ENCODE measurements at places on chromosomes 2 and 18.

GRCh38 chr2:197946562-197946961 is 142.2 kb downstream of the PLCL1 start:
- no peak for DNase-seq

DNA sequence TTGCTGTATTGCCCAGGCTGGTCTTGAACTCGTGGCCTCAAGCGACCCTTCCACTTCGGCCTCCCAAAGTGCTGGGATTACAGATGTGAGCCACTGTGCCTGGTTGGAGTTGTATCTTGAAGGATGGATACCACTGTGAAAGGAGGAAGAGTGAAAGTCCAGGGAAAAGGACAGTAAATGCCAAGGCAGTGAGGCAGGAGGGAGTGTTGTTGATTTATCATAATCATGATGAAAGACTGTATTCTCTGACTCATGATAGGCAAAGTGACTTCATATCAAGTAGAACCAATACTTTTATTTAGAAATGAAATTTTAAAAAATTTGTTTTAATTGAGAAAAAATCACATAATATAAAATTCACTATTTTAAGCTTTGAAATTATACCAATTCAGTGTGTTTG is 162.3 kb downstream of the ARHGAP28 start:
- no peak for DNase-seq

- no peak for DNase-seq
Observed at GRCh38 chr2:69946351-69947324, 14.8 kb downstream of the ASPRV1 start.

DNA sequence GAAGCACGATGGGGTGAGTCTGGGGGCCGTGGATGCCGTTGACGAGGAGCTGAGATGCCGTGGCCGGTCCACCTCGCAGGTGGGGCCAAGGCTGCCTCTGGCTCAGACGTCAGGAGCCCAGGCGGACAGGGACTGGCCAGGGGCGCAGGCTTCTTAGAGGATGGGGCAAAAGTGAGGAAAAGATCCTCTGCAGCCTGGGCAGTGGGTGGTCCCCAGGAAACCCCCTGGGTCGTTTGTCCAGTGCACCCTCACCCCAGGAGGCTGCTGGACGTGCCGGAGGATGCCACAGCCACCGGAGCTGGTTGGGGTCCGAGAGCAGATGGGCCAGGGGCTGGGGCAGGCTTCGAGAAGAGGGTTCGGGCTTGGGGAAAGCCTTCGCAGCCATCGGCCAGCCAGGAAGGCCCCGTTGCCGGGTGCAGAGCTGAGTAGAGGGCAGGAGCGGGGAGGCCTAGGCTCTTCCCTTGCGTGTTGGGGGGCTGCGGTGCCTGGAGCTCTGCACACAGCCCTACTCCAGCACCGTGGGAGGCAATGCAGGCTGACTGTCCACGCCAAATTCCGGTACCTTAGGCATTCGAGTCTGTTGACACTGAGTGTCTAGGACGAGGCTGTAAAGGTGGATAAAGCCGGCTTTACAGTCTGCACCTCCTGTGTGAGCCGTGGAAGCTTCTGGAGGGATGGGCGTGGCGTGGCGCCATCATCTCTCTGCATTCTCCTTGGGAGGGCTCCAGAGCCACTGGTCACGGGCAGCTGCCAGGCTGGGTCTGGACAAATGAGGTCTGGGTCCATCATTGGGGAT is 18.8 kb downstream of the GPC1 start:
- no peak for DNase-seq

- no peak for DNase-seq
Observed at GRCh38 chr2:58701688-58702301, 460.7 kb upstream of the FANCL start.

- DNase-seq: peak; percentile 26
Observed at GRCh38 chr2:63755965-63756364, 85.7 kb upstream of the UGP2 start.

- no peak for DNase-seq
Observed at GRCh38 chr18:48889981-48890762, 60.6 kb downstream of the SMAD7 start.

DNA sequence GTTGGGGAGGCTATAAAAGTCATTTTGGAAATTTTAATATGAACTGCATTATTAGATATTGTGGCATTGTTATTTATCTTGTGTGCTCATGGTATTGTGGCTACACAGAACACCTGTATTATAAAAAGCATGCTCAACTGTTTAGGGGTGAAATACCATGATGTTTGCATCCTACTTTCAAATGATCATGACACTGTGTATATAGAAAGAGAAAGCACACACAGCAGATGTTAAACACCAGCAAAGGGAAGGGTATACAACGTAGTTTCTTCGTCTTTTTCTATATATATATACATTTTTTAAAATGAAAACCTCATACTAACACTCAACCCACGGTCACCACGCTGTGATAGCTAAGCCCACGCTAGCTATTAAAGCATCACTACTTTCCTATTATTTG is 27.1 kb downstream of the STARD7 start:
- DNase-seq: no peak

GRCh38 chr2:226829721-226830631 is 5.9 kb upstream of the RHBDD1 start:
- no peak for DNase-seq

DNA sequence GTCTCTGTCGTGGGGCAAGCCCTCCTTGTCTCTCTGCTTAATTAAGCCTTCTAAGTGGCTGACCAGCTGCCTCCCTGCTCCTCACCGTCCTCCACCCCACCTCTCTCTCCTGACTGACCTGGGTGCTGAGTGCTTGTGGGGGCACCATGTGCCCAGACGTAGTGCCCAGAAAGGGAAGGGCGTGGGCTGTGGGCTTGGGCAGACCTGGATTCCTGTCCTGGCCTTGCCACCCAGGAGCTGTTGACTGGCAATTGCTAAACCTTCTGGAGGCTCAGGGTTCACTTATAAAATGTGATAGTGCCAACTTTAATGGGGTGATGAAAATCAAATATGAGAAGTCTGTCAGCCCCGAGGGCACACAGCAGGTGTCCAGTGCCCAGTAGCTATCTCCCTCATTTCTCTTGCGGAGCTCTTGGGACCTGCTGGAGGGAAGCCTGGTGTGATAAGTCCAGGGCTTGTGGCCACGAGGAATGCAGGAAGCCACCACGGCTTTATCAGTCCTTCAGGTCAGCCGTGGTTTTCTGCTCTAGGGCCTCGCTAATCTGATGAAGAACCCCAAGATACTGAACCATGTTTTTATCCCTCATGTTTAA is 22.0 kb upstream of the INHBB start:
- DNase-seq: no peak

- no peak for DNase-seq
Observed at GRCh38 chr2:7736646-7737305, 819.6 kb downstream of the RNF144A start.

GRCh38 chr2:204135752-204136151 is 199.2 kb downstream of the ICOS start:
- no peak for DNase-seq

DNA sequence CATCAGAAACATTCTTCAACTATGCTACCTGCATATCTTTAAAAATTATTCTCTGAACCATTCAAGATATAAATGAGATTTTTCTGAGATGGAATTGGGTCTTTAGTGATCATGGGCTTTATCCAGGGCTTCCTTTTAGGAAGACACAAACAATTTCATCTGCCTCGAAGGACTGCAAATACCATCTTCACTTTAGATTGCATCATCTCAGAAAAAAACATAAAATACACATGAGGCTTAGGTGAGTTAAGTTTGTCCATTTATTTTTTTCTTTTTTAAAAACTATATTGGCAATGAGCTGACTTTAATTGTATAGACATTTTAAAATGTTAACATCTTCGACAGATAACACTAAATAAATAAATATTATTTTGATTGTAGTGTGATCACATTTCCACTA is 20.1 kb downstream of the TTN start:
- no peak for DNase-seq

DNA sequence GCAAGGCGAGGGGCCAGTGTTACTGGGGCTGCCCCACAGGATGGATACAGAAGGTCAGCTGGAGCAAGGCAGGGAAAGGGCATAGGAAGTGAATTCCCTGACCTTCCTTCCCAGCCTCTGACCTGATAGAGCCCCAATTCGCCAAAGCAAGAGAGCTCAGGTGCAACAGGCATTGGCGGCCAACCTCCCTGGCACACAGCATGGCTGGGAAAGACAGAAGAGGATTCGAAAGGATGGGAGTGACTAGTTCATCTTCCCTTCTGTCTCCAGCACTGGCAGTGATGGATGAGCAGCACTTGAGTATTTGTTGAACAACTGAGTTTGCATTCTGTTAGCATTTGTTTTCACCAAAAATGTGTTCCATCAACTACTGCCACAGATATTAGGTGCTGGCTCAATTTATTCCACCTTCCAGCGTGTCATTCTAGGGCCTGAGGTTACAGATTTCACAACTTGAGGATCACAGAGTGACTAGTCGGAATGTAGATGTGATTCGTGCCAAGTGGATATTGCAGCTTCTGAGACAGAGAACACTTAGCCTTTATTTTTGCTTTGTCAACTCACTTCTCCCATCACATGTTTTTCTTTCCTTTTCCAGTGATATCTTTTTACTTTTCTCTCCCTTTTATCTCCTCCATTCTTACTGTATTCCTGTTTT is 6.2 kb downstream of the COPS8 start:
- no peak for DNase-seq

GRCh38 chr2:152155209-152155608 is 20.4 kb downstream of the STAM2 start:
- DNase-seq: no peak

GRCh38 chr2:85355073-85355410 is 473 bp downstream of the ELMOD3 start:
- no peak for DNase-seq

GRCh38 chr2:2466534-2466933 is 135.5 kb upstream of the MYT1L start:
- no peak for DNase-seq

- DNase-seq: no peak
Observed at GRCh38 chr2:143321994-143322393, 192.8 kb downstream of the ARHGAP15 start.

DNA sequence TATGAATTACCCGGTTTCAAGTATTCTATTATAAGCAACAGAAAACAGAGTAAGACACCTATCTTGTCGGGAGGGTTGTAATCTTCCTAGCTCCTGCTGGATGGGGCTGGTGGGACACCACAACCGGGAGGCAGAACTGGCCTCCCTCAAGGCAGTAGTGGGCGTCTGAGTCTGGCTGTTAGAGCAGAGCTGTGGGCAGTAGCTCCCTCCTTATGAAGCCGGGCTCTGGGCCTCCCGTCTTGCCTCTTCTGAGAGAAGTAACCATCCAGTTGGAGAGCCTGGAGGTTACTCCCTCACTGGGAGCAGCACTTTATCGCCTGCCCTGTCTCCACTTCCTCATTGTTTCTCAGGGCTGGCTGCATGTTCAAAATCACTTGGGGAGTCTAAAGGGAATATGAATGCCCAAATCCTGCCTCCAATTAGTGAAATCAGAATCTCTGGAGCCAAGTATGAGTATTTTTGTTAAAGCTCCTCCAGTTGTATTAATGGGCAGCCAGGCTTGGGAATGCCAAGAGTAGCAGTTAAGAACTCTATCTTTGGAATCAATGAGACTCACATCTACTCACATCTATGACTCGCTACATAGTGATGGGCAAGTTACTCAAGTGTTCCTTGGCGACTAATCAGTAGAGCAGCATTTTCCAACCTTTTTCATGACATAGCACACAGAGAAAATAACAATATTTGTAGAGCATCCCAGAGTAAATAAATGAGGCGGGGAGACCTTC is 27.3 kb upstream of the NRP2 start:
- no peak for DNase-seq

GRCh38 chr2:142892715-142893114 is 15.3 kb downstream of the KYNU start:
- DNase-seq: no peak

- DNase-seq: peak; percentile 4
Observed at GRCh38 chr2:176652300-176653182, 383.3 kb downstream of the MTX2 start.

GRCh38 chr2:139031722-139032121 is 251.5 kb upstream of the NXPH2 start:
- no peak for DNase-seq

GRCh38 chr2:9030841-9031240 is 27.4 kb upstream of the MBOAT2 start:
- DNase-seq: no peak

DNA sequence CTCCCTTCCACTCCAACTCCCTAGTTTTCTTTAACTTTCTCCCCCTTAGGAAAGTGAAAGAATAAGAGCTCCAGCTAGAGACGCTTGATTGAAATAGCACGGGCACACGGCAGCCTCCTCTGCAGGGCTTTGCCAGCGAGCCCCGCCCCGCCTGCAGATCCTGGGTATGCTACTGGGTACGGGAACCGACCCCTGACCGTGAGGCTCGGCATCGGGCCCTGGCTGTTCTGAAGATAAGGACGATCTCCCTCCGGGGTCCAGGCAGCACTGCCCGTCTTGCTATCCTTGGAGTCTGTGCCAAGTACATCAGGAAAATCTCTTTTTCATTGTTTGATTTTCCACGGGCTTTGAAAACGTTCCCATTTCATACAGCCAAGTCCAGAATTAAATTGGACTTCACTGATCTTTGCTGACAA is 284.5 kb downstream of the MTX2 start:
- no peak for DNase-seq

GRCh38 chr2:160156100-160156499 is 44.0 kb downstream of the ITGB6 start:
- DNase-seq: no peak

- no peak for DNase-seq
Observed at GRCh38 chr18:51724790-51725721, 527.6 kb upstream of the MEX3C start.

DNA sequence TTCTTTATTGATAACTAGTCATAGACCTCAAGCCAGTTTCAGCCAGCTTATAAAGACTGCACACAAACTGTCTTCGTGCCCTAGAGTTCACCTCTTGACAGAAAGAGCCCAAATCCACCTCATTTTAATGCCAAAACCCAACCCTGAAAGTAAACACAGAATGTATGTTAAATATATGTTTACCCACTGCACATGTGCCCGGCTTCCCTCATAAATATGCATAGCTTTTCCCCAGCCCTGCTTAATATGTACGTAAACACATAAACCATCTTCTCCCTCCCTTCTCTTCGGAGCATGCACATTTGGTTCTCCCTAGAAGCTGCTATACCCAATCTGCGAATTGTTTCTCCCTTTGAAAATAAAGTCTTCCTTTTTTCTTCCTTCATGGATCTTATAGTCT is 73.9 kb upstream of the XIRP2 start:
- no peak for DNase-seq

- peak; percentile 48 for DNase-seq
Observed at GRCh38 chr18:63553081-63553480, 10.9 kb downstream of the SERPINB12 start.

All from AG04450 (cell line).